ENCODE measurements at places on chromosomes 4 and X.

DNA sequence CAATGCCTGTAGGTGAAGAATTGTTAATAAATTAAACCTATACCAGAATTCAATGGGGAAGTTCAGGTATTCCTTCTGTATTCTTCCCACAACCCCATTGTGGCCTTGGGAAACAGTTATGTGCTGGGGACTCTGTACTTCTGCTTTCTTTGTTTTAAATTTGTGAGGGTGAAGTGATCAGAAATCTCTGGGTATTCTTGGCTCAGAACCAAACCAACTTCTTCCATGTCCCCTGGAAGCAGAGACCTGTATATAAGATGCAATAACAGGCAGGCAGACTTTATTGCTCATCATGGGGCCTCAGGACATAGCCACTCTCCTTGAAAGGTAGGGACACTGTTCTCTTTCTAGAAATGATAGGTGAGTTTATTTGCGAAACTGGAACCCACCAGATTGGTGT is 19.8 kb upstream of the USP27X start:
- no peak for DNase-seq

GRCh38 chr4:88110826-88111225 is 47.6 kb downstream of the ABCG2 start:
- DNase-seq: no peak

DNA sequence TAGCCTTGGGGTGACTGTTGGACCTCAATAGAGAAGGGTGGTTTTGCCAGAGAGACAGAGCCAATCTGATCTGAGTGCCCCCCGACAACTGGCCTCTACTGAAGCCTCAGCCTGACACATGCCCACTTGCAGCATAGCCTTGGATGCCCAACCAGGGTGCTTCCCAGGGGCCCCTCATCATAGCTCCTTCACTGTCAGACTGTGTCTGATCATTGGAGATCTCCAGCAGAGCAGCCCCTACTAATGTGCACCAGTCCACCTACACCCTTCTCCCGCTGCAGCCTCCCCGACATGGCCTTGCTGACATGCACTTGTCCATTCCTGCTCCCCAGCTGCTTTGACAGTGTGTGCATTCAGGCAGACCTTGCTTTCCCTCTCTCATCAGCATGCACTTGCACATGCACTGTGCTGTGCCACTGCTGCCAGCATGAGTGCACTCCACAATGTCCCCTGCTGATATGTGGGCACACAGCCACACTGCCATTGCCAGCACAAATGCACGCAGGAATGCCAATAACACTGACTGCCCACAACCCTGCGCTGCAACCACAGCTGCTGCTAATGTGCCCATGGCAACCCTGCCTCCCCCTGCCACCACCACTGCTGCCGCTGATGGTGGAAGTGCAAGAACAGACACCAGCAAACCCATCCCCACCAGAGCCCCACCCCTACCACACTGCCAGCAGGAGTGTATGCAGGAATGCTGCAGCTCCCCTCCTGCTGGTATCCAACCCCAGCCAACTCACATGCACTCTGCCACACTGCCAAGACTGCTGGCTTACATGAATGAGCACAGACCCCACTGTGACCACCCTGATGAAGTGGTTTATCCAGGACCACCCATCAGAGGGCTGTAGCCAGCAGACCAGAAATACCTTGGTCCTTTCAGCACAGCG is 68.1 kb upstream of the ZMAT1 start:
- DNase-seq: no peak

DNA sequence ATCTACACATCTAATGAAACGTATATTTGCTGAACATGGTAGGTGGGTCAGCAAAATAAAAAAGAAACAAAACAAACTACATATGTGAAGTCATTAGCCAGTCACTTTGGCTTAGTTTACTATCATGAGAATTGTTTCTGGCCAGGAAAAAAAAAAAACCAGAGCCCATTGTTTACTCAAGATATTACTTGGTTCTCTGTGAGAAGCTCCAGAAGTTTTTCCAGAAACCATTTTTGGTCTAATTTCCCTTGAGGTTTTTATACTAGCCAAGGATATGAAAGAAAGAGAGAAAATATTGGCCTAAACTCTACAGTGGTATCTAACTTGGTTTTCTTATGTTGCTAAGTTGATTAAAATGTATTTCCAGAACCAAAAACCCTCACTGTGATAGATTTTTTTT is 259.1 kb downstream of the PDHA2 start:
- DNase-seq: no peak

GRCh38 chr4:16386711-16387320 is 160.5 kb upstream of the TAPT1 start:
- DNase-seq: no peak

GRCh38 chrX:1394731-1395501 is 3.0 kb upstream of the SLC25A6 start:
- no peak for DNase-seq

- DNase-seq: no peak
Measured at GRCh38 chr4:6755088-6755753, 27.3 kb upstream of the KIAA0232 start.

- DNase-seq: no peak
Measured at GRCh38 chr4:71382125-71382899, 43.5 kb downstream of the SLC4A4 start.

DNA sequence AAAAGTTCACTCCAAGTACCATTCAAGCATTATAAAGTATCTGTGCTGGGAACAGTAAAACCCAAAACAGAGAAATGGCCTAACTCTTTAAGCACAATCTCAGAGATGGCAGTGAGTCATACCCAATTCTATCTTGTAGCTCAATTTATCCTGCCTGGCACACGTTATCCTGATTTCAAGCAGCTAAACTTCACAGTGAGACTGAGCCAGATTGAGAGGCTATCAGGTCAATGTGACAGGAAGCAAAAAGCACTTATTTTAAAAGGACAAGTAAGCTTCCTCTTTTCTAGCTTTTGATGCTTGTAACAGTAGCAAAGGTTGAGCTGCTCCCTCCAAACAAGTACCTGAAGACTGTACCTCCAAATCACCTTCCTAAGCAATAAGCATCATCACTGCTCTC is 324.9 kb downstream of the NAF1 start:
- no peak for DNase-seq

GRCh38 chr4:159075531-159075932 is 27.3 kb upstream of the RAPGEF2 start:
- DNase-seq: no peak

DNA sequence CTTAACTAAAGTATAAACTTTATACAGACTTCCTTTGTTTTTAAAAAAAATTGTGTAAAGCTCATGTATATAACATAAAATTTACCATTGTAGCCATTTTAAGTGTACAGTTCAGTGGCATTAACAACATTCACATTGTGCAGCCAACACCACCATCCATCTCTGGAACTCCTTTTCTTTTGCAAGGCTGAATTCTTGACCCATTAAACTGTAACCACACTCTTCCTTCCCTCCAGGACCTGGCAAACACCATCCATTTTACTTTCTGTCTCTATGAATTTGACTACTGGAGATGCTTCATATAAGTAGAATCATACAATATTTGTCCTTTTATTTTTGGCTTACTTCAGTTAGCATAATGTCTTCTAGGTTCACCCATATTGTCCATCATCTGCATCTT is 104.7 kb downstream of the RASL11B start:
- DNase-seq: no peak

DNA sequence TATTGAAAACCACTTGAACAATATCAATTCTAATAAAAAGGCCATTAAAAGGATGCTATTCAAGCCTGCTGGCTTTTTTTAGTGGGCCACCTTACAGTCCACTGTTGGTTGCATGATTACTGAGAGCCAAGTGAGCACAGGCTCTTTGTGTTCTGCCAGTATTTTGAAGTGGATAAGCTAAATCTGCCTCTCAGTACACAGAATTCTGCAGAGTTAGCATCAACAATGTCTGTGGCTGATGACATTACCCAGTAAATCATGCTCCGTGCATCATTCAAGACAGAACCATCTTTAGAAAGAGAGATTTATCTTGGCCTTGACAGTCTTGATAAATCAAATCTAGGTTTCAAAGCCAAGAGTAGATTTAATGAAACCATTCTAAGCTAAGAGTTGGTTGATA is 119.0 kb upstream of the GNPDA2 start:
- no peak for DNase-seq

GRCh38 chr4:141731481-141731880 is 95.1 kb downstream of the IL15 start:
- DNase-seq: no peak

DNA sequence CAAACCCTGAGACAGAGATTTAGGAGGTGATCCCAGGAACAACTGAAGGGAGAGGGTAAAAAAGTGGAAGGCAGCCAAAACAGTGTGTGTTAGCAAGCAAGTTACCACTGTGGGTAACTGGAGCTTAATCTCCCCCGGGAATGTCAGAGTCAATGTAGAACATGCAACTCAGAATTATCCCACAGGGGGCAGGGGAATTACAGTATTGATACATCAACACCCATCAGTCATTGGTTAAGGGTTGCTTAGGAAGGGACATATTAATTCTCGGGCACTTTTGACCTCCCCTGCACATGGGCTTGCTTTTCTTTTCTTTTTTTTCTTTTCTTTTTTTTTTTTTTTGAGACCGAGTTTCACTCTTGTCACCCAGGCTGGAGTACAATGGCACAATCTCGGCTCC is 29.3 kb downstream of the CXorf58 start:
- no peak for DNase-seq

GRCh38 chr4:25723409-25723808 is 67.8 kb downstream of the SLC34A2 start:
- DNase-seq: no peak

DNA sequence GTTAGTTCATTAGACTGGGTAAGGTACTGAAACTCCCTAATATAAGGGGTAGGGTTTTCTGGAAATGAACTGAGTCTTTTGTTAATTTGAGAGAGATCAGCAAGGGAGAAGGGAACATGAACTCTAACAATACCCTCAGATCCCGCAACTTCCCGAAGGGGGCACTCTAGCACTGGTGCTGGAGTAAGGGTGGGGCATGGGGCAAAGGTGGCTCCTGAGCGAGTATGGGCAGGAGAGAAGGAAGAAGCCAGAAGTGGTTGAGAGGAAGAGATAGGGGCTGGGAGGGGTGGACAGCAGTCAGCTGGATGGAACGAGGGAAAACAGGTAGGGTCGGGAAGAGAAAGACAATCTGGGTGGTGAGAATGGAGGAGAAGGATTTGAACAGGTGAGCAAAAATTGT is 183.2 kb upstream of the MAGEE2 start:
- DNase-seq: no peak

DNA sequence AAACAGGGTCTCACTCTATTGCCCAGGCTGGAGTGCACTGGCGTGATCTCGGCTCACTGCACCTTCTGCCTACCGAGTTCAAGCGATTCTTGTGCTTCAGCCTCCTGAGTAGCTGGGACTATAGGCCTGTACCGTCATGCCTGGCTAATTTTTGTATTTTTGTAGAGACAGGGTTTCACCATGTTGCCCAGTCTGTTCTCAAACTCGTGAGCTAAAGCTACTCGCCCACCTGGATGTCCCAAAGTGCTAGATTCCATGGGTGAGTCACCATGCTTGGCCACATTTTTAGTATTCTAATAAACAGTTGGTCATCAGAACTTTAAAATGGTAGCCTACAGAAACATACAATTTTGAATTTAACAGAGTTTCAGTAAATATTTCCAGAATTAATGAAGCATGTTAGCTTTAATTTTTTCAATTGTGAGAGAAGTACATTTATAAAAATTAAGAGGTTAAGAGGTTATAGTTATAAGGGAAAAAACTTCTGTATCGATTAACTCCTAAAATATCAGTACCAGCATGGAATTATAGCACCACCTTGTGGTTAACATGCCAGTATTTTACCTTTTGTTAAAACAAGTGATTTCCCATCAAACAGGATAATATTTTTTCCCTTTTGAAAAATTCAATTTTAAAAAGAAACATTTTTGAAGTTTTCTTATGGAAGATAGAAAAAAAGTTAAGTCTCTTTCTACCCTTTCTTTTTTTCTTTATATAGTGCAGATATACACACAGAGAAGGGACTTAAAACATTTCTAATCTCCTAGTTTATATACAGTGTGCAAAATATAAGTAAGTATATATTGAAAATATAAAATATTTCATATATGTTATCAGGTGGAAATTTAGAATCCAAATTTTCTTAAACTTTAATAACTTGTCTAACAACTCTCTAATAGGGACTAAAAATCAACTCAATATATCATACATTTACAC is 35.4 kb downstream of the CEP44 start:
- peak; percentile 52 for DNase-seq

- DNase-seq: no peak
Measured at GRCh38 chr4:36489798-36490197, 208.4 kb downstream of the DTHD1 start.

DNA sequence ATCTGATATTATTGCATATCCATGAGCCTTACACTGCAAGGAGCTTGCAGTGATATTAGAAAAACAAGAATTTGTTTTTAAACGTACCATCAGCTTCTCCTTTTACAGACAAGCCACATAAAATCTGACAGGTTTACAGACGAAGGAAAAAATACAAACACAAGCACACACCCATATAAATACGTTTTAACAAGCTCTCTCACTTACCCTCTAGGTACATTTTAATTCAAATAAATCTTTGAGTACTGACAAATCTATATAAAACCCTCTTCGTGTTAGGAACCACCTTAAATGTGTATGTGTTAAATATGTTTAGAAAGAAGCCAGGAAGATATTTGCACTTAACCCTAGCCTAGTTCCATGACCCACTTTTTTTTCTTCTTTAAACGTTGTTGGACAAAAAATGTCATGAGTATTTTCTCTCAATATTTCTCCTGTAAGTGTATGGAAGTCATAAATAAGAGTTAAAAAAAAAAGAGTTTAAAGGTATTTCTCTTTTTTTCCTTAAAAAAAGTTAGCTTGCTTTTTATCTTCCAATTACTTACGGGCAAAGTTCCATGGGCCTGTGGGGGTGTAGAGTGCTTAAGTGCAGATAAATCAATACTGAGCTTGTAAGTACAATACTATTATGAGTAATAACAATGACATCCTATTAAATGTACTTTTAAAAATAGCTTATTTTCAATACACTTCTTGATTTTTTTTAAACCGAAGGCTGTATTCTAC is 1.5 kb downstream of the ARAP2 start:
- DNase-seq: no peak

GRCh38 chrX:37752936-37753335 is 26.9 kb upstream of the CYBB start:
- DNase-seq: no peak
